ENCODE measurements at places on chromosomes 4 and X.

DNA sequence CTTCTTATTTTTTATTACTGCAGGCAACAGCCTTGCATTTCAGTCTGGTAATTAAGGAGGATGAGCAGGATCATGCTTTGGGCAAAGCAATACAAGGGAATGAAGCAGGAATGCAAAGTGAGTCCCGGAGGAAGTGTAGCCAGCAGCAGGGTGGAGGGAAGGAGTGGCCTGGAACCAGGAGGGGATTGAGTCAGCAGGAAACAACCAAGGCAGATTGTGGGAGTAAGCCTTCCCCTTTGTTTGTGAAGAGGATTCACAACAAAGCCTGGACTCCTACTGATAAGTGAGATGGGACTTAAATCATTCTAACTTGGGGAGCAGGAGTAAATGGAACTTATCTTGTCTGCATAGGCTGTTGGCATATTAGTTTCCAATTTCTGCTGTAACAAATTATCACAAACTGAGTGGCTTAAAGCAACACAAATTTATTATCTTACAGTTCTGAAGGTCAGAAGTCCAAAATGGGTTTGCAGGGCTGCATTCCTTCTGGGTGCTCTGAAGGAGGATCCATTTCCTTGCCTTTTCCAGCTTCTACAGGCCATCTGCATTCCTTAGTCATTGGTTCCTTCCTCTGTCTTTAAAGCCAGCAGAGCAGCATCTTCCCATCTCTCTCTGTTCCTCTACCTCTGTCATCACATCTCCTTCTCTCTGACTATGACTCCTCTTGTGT lies 93.2 kb upstream of the AP1S2 start:
- no peak for DNase-seq

DNA sequence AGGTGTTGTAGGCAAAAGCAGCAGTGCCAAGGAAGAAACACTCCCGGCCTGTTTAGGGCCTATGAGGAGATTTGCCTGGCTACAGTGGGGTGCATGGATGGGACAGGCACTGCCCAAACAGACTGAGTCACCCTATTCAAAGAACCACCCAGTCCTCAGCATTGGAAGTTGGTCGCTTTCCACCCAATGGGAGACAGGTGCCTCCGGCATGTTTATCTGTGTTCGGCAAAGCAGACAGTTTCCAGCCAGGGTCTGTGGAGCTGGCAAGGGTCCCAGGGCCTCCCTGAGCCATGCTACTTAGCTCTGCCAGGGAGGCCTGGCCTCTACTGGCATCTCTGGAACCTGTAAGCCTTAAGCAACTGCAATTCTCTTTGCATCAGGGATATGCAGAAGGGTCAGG lies 165.1 kb upstream of the ATP6AP2 start:
- no peak for DNase-seq

DNA sequence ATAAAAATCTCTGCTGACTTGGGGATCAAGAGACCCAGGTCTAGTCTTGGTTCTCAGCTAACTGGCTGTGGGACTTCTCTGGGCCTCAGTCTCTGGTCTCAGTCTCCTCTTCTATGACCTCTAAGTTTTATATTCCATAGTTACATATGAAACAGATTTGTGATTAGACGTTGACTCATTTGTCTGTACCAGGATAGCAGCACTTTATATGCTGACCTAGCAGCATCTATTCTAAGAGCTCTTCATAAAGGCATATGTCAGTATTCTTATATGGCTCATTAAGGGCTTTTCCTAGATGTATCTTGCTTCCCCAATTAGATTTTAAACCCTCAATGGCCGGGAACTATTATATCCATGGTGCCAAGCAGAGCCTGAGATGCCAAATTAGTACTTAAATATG lies 12.7 kb downstream of the GRPR start:
- DNase-seq: no peak

DNA sequence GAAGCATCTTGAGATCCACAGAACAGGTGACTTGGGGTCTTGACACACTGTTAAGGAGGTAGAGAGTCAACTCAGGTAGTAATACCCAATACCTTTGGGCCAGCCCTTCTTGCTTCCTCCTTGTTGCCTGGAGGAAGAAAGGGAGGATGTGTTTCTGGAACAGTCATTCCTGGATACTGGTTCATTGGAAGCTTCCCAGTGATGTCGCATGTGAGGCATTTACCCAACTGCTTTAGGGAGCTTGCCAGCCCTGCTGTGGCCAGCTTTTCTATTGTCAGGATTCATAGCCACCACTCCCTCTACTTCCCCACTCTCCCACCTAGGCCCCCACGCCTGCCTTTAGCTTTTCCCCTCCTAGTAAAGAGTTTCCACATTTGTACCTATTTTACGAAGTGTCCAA lies 310.3 kb upstream of the PRPS2 start:
- no peak for DNase-seq

DNA sequence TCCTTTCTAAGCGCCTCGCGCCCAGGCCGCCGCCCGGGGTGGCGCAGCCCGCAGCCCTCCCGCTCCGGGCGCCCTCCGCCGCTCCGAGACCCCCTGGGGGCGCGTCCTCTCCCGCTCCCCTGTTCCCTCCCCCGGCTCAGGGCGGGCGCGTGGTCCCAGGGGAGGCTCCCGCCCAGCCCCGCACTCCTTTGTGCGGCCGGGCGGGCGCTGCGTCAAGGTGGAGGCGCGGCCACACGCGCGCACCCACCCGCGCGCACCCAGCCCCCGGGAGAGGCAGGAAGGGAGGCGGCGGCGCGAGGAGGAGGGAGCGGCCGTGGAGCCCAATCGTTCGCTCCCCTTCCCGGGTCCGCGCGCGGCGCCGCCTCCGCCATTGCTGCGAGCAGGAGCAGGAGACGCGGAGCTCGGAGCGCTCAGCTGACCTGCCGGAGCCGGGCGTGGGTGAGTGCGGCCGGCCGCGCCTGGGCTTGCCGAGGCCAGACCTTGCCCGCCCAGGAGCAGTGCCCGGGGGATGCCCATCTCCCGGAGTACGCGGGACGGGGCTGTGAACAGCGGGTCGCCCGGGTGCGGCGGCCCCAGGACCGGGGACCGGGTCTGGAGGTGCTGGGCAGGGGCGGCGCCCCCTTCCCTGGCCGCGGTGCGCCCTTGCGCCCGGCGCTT lies at the start of gene NSG1:
Gene NSG1, plus strand, starts transcription at position 367 of the 657 bp plus-strand sequence. CDS start 528 bp downstream, outside the sequence.
- peak; percentile 67 for DNase-seq

DNA sequence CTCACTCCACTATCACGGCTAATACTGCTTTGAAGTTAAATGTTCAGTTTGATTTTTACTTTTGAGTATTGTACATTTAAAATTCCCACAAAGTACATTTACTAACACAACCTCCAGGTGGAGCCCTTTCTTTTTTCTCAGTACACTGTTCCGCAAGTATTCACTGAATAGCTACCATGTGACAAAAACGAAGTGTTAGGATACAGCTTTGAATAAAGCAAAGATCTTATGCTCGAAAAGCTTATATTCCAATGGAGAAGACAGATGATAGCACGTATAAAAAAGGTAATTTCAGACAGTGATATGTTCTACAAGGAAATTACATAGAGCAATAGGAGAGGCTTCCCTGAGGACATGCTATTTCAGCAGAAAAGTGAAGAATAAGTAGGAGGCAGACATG lies 60.7 kb upstream of the ABCG2 start:
- no peak for DNase-seq

DNA sequence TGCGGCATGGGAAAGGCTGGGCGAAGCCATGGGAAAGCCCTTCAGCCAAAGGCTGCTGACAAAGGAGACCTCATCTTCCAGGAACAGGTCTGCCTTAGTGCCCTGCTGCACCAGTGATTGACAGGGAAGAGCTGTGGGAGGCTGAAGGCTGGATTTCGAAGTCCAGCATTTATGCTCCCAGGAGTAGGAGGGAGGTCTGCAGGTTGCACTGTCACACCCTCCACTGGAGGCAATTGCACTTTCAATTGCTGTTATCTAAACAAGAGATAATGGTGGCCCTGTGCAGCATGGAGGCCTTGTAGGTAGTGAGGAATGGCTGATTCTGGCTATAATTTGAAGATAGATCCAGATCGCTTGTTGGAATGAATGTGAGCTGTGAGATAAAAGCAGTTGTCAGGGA lies 43.7 kb downstream of the FAM114A1 start:
- DNase-seq: no peak

DNA sequence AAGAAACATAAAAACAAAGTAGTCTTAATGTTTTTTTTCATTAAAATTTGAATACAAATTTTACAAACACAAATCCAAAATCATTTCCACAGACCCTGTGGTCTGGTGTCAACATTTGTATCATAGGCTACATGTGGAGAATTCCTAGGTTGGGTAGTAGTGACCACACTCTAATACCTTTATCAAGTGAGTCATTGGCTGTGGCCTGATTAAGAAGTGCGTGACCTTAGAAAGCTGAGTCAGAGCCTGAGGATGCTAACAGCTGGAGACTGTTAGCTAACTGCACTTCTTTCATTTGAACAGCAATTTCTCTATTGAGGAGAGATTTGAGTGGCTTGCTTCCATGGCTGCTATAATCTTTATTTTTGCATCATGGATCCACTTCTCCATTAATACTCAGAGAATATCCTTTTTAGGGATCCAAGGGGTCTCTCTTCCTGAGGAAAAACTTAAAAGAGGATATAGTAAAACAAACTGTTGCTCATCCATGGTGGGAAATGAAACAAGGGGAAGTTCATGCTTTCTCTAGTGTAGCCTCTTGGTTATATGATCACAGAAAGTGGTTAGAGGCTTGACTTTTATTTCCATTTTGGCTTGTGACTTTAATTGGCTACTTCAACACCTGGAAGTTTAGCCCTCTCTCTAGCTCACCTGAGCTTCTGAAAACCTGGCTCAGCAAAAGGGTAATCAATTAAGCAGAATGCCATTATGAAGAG lies 335.8 kb downstream of the PABPC4L start:
- no peak for DNase-seq

- no peak for DNase-seq
Observed at GRCh38 chr4:6749340-6750171, 33.0 kb upstream of the KIAA0232 start.

DNA sequence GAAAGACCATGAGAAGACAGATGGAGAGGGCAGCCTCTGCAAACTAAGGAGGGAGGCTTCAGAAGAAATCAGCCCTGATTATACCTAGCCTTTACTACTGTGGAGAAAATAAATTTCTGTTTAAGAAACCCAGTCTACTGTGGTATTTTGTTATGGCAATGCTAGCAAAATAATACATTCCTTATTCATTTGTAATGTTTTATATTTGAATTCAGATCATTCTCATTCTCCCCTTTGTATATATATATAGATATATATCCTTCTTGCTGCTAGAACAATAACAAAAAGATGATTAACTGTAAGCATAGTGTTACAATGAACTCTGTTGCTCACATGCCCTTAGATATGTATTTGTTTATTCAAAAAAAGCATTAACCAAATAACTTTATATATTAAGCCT lies 22.5 kb downstream of the DMD start:
- DNase-seq: no peak

DNA sequence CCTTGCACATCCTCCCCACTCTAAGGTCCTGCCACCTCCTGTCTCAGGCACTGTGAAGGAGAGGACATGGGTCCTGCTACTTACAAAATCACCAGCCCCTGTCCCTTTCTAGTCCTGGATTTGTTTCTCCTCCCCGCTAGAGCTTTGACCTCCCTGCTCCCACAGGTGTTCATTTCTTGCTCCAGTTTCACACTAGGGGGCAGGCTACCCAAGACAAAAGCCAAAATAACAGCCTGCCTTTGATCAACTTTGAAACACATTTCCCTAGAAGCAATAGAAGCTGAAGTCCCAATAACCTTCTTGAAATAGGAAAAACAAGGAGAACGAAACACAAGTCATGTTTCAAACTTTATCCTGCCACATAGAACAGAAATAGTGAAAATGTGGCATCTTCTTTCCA lies 164.4 kb downstream of the QDPR start:
- DNase-seq: peak; percentile 41

GRCh38 chrX:129262912-129263311 lies 260.4 kb downstream of the SMARCA1 start:
- no peak for DNase-seq

- DNase-seq: no peak
Observed at GRCh38 chrX:24146283-24146949, 3.1 kb upstream of the ZFX start.

DNA sequence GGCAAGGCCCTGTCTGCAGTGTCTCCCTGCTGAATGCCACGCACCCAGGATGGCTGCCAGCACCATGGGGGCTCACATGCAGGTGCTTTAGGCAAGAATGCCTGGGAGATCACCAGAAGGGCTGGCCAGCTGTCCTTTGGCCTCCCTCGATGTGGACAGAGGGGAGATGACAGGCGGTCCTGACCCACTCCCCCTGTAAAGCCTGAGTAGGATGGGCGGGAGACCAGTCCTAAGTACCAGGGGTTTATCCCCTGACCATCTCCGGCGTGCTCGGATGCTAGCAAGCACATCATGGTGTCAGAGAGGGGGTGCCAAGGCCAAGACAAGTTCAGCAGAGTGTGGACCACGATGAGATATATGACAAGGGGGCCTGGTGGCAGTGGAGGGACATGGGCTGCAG lies 5.3 kb downstream of the PDZD4 start:
- DNase-seq: no peak

All from head of caudate nucleus (tissue), 42 donors.